ELR (cell line): ENCODE measurements at places on chromosomes 5 and 9.

GRCh38 chr5:32767948-32768467 lies 56.9 kb downstream of the NPR3 start:
- peak; percentile 98 for DNase-seq

GRCh38 chr5:10161778-10162177 lies 87.9 kb downstream of the ATPSCKMT start:
- no peak for DNase-seq

DNA sequence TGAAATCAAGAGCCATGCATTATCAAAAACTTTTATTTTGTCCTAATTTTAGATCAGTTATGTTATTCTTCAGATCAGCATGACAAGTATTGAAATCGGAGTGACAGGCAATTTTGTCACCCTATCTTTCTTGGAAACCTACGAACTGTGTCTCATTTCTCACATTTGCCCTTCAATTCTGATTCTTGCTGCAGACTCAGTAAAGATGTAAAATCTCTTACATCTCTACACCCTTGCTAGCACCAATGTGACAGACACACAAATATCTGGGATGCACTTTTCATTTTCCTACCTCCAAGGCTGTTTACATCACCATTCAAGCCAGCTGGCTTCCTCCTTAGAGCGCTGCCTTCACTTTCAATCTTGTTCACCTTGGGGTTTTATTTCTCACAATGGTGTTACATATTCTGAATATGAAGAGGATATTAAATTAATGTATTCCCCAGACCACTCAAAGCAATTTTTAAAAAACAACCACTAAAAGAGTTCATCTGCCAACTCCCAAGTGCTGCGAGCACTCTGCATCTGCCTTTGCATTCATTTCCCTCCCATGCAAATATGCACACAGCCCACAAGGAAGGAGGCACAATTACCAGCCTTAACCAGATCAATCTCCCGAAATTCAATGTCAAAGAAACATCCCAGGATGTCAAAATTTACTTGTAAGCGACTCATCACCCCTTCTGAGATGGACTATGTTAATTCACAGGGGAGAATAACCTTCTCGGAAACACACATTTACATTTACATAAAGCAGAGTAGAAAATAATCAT lies 164.3 kb downstream of the ENC1 start:
- no peak for DNase-seq

- no peak for DNase-seq
Observed at GRCh38 chr5:15597804-15598203, 97.8 kb downstream of the FBXL7 start.

GRCh38 chr9:33379666-33380389 lies 22.5 kb downstream of the AQP7 start:
- no peak for DNase-seq

GRCh38 chr9:16524823-16525222 lies 345.6 kb downstream of the BNC2 start:
- no peak for DNase-seq
